ENCODE measurements at places on chromosomes 11 and 22.
A peak's percentile ranks its signal among the peaks of the same experiment; 100 is the strongest.

GRCh38 chr11:3986301-3986700, 108.3 kb upstream of the RRM1 start:
- DNase-seq: no peak

DNA sequence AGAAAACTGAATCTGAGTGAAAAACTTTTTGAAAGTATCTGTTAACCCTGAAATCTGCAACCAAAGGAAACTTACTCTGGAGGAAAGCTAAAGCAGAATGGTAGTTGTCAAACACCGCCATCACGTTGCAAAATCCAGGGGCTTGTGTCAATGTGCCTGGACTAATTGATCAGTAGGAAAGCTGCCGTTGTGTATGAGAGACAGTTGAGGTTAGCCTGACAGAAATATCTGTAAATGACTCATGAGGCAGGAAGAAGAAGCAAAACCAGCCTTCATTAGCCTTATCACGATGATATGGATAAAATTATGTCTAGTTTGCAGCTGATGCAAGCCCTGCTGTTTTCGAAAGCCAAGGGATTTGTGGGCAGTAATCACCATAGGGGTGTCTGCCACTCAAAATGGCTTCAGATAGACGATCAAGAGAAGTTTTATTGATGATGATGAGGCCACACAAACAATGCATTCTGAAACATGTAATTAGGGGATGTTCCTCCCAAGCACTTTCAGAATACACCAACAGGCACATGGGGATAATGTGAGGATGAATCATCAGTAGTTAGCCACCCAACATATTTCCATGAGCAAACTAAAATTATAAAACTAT, 8.9 kb downstream of the SCGB1A1 start:
- peak; percentile 76 for DNase-seq

DNA sequence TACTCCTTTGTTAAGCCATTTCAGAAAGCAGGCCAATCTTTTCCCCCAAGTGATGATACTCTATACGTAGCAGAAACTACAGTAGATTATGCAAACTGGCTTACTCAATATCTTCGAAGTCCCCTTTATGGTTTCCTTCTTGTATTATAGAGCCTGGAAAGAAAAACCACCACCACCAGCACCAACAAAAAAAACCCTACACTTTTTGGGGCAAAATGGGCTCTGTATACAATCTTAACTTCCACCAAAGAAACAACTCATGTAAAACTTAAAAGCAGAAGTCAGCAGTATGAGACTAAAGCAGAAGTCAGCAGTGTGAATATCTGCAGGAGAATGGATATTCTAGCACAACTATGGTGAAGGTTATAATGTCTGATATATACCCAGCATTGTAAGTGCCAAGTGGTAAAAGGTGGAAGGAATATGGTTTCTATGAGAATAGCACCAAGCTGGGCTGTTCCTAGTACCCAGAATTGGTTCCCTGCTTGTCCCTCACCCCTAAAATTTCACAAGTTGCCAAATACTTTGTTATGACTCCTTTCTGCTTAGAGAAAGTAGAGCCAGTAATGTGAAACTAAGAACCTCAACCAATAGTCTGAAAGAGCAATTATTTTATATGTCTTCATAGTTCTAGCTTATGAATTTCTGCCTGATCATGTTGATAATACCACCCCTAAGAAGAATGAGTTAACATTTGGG, 252.1 kb downstream of the SBF2 start:
- DNase-seq: no peak

DNA sequence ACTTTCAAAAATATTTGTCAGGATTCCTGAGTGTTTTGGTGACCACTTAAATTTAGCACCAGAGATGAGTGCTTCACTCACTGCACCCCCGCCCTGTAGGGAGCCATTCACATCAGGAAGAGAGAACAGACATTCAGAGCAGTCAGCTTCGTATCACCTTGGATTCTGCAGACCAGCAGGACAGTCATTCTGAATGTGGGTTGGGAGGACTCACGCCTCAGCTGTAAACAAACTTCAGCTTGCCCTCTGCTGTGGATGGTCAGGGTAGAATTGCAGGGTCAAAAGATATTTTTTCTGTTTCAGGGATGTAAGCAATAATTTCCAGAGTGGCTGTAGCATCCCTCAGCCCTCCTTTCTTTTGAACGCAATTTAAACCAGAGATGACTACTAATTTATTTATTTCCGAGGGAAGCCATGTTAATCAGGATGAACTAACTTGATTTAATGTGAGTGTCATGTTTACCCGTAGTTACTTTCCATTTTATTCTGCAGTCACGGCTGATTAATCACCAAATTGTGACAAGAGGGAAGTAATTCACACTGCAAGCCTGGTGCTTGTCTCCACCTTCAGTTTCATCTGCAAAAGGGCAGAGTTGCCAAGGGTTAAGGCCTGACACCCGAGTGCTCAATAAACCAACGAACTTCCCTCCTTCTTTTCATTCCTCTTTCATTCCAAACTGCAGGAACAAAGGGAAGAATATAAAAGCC, 174.2 kb upstream of the DDI1 start:
- no peak for DNase-seq

DNA sequence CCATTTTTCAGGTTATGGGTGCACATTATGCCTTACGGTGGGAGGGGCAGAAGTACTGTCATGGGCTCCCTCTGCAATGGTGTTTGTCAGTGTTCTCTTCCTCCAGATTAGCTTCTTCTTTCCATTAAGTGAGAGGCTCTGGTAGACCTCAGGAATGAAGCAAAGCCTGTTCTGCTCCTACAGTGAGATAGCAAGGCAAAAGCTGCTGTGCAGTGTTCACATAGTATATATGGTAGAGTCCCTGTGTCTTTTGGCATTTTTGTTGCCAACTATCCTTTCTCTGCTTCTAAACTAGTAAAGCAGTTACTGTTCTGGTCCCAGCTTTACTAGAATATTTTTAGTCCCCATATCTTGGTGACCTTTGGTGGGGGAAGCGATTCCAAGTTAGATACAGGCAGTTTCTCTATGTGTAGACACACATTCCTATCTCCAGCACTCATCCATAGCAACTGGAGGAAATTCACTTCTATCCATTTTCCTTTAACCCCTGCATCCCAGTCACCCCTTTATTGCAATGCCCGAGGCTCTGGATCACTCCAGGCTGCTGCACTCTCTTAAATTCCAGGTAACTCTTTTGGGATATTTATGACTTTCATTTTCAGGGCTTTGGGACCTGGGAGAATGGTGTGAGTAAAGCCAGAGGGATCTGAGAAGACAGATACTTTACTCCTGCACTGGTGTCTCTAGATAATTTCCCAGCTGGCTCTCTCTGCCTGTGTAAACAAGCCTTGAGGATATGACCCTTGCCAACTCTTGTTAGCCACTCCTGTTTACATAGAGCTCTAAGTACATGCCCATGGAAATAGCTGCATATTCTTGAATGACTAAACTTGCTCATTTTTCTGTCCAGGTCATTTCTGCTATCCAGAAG, 3.9 kb upstream of the TRIM34 start:
- peak; percentile 93 for DNase-seq

DNA sequence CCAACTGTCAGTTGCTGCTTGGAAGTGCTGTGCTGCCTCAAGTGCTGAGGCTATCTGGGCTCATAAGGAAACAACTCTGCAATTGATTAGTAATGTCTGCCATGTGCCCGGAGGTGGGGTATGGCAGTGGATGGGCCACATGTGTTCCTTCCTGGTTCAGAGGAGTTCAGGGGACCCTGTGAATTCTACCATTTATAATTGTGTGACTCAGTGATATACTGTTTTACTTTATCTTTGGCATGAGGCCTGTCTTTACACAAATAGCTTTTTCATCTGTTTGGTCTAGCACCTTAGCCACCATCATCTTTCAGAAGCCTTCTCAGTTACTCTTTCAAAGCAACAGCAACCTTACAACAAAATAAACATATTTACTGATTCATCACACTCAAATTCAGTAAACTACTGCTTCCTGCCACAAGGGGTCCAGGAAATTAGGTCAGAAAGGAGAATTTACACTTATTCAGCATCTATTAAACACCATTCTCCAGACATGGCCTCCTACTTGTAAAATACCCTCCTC, 20.9 kb downstream of the DKK3 start:
- peak; percentile 73 for DNase-seq

DNA sequence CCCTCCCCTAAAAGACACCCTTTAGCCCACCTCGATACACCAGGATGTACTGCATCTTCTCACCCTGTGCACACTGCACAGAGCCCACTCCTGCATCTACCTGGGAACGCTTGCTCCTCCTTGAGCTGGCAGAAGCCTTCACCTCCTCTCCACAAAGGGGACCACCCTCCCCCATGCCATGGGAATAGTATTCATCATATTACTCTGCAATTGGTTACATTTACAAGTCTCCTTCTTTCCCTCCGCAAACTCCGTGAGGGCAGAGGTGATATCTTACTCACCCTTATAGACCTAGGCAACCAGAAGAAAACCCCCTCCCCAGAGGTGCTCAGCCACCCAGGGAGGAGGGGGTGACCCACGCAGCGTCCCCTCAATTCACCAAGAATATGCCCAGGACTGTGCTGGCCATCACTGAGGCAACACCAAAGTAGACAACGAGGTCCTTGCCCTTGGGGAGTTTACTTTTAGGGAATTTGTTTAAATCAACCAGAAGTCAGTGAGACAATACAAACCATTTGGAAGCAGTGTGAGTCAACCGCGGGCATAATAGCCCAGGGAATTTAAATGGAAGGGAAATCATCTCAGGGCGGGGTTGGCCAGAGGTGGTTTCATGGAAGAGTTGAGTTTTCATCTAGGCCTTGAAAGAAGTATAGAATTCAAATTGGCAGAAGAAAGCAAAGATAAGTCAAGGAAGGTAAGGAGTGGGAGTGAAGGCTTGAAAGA, 214.5 kb downstream of the BARX2 start:
- DNase-seq: no peak

DNA sequence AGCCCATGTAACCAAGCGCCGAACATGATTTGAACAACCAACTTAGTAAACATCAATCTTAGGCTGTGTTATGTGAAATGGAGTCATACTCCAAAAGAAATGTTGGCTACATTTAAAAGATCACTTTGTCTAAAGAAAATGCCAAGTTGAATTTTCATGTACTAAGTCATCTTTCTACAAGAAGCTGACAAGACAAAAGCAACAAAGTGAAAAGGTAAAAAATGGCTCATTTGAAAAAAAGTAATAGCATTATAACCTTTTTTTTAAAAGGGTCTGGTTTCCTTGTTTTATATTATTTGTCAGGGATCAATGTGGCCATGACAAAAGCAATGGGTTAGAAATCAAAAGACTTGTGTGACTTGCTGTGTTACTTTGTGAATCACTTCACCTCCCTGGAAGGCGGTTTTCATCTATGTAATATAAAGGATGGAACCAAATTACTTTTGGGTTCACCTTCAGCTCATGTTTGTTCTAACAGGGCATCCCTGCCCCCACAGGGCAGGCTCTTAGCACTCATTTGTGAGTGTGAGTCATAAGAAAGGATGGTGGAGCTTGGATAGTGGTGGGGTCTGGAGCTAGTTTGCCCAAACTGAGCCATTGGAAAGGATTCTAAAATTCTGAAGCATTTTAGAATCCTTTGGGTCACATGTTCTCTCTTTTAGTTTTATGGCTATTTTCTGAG, 131.9 kb upstream of the MTMR2 start:
- peak; percentile 90 for DNase-seq

DNA sequence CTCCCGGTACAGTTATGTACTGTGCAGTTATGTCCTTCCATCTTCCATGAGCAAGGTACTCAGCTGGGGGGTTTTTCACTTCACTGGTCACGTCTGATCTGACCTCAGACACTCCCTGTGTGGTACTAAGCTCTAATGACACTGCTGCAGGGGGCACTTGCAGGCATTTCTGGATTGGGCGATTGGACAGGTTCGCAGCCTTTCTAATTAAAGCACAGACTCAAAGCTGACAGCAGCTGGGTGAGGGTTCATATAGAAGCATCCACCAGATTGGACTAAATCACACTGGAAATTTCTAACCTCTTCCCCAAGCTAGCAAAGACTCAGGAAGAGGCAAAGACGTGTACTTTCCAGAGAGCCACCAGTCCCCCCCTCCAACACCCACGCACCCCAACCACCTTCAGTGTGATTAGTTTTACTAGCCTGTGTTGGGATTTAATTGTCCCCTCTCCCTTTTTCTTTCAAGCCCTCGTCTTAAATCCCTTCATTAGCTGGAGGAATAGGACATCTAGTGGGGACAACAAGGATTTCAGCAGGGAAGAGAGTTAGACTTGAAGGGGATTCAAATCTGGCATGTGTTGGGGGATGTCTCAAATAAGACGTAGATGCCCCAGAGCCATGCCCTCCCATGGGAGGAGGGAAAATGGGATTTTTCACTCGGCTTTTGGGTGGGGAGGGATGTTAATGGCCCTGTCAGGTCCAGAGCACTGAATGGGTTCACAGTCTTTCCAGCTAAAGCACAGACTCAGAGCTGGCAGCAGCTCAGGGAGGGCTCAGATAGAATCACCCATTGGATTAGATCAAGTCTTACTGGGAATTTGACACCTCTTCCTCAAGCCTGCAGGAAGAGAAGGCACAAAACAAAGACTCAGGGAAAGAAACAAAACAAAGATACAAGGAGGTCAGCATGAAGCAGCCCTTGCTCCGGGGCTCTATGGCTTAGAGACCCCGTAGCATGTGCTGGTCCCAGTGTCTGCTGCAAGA, 10.9 kb downstream of the INS start:
- DNase-seq: peak; percentile 56

DNA sequence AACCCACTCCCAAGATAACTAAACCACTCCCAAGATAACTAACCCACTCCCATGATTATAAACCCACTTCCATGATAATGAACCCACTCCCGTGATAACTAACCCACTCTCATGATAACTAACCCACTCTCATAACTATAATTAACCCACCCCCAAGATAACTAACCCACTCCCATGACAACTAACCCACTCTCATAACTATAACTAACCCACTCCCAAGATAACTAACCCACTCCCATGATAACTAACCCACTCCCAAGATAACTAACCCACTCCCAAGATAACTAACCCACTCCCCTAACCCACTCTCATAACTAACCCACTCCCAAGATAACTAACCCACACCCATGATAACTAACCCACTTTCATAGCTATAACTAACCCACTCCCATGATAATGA, 30.1 kb upstream of the CELSR1 start:
- DNase-seq: no peak

DNA sequence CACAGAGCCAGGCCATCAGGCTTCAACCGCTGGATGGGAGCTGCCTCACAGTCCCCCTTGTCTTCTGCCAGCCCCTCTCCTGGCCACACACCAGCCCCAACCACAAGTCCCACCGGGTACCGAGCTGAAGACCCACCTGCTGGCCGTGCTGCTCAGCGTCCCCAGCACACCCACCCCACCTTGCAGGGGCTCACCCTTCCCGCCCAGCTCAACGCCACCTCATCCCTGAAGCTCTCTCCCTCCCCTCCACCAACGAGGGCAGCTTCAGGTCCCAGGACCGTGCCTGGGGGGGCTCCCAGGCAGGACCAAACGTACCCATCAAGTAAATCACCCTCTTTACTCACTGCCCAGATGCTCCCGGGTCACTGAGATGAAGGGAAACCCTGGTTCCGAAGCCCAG, 141.0 kb downstream of the CRYBB2 start:
- DNase-seq: no peak

All from EH (cell line).